ENCODE measurements at places on chromosomes 11 and 22. TPM values are rescaled to one million over a fixed set of nuclear protein-coding genes. Genes with fewer than 3 reads are reported as not detected.

PHETA2 gene
- total RNA-seq = 1.5 TPM

DNA sequence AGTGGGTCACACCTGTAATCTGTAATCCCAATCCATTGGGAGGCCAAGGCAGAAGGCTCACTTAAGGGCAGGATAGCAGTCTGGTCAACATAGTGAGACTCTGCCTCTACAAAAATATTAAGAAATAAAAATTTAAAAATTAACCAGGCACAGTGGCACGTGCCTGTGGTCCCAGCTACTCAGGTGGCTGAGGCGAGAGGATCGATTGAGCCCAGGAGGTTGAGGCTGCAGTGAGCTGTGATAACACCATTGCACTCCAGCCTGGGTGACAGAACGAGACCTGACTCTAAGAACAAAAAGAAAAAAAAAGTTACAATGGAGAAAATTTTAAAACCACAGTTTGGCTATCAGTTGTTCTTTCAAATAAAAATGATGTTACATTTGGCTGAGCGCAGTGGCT is 13.4 kb upstream of the SYNGR1 start:
- H3K27ac ChIP-seq = no peak overlapping the region
- H3K36me3 ChIP-seq = no peaks in the 10 kb centered on the region
- H3K4me3 ChIP-seq = no peak overlapping the region
- peaks cover 8% of the 10 kb centered on the region for H3K27me3 ChIP-seq
- no peaks in the 10 kb centered on the region for H3K4me1 ChIP-seq

DNA sequence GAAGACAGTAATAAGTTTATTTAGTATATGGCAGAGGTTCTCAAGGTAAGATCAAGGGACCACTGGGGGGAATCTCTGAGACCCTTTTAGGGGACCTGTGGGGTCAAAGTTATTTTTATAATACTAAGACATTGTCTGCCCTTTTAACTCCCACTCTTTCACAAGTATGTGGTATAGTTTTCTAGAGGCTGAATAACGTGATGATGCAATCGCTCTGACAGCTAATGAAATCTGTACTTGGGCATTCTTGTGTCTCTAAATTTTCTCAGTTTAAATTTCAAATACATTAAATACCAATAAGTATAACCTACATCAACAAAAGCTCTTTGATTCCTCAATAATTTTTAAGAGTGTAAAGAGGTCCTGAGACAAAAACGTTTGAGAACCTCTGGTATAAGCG is 147.9 kb downstream of the ATG16L2 start:
- H3K36me3 ChIP-seq = peaks cover 25% of the 10 kb centered on the region
- peak overlapping the region; percentile 70 for H3K27ac ChIP-seq
- H3K4me3 ChIP-seq = no peak overlapping the region

- H3K36me3 ChIP-seq = no peaks in the 10 kb centered on the region
- no peak overlapping the region for H3K4me3 ChIP-seq
- H3K4me1 ChIP-seq = no peaks in the 10 kb centered on the region
- H3K27me3 ChIP-seq = peaks cover 3% of the 10 kb centered on the region
These were observed 85.0 kb upstream of the PLET1 start for GRCh38 chr11:112345706-112346105.

OR2AT4 gene
- total RNA-seq = not detected

B4GAT1 gene
- total RNA-seq = 5.4 TPM

DNA sequence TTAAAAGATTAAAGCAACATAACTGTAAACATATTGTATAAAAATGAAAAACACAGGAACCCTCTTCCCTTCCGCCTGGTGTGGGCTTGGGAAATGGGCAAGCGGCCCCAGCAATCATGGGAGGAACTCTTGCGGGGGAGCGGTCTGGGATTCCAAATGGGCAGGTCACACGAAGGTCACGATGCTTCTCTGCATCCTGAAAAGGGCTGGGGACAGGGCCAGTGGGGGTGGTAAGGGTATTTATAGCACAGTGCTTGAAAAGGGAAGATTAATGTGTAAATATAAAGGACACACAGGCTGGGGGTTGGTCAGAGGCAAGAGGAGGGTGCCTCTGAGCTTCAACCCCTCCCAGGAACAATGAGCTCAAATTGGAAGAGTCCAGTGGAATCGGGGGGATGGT is 46.9 kb upstream of the OR4B1 start:
- H3K27ac ChIP-seq = no peak overlapping the region
- H3K4me1 ChIP-seq = peaks cover 6% of the 10 kb centered on the region
- H3K36me3 ChIP-seq = peaks cover 18% of the 10 kb centered on the region
- no peak for DNase-seq
- no peaks in the 10 kb centered on the region for H3K27me3 ChIP-seq
- H3K4me3 ChIP-seq = no peak overlapping the region

- no peak overlapping the region for H3K4me3 ChIP-seq
- H3K27me3 ChIP-seq = no peaks in the 10 kb centered on the region
- peaks cover 8% of the 10 kb centered on the region for H3K36me3 ChIP-seq
- no peak for DNase-seq
- peak overlapping the region; percentile 93 for H3K27ac ChIP-seq
- peaks cover 31% of the 10 kb centered on the region for H3K4me1 ChIP-seq
These were observed 6.5 kb downstream of the HMBS start for GRCh38 chr11:119091178-119091577.

- no peaks in the 10 kb centered on the region for H3K4me1 ChIP-seq
- peaks cover 4% of the 10 kb centered on the region for H3K27me3 ChIP-seq
- H3K27ac ChIP-seq = no peak overlapping the region
- H3K4me3 ChIP-seq = no peak overlapping the region
- DNase-seq = no peak
These were observed 64.2 kb downstream of the ADAMTS15 start for GRCh38 chr11:130512662-130513061.

ARSA gene
- total RNA-seq = 38.9 TPM

CNIH2 gene
- 1.2 TPM for total RNA-seq

SLC22A25 gene
- total RNA-seq = not detected

DNA sequence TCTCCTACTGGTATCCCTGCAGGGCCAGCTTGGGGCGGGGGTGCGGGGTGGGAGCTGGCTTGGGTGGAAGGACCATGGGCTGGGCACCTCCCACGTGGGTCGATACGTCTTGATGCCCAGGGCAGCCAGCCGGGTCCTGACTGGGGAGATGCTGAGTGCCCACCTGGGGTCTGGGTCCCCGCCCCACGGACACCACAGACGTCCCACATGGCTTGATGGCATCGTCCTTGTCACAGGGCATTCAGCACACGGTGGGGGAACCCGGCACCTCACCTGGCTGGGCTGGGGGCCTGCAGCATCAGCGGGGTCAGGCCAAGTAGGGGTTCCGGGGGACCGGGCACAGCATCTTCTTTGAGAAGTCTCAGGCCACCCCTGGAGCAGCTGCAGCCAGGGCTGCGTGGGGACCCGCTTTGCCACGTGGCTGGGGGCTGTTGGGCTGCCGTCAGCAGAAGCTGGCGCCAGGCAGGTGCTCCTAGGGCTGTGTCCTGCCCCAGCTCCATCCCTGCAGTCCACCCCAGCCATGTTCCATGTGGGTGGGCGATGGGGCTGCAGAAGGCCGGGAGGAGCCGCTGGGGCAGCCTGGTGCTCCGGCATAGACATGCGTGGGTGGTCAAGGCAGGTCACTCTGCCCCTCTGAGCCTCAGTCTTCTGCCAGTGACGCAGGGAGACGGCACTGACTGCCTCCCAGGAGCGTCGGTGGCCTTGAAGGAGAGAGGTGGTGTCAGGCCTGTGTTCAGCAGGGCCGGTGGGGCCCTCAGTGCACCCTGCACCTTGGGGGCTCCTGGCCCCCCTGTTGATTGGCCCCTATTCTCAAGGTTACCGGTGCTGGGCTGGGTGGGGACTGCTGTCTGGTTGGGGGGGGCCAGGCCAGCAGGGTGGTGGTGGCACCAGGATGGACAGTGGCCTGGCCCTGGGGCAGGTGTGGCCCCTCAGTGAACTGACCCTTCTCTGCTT is 8.4 kb downstream of the SELENOO start:
- no peak overlapping the region for H3K27ac ChIP-seq
- H3K27me3 ChIP-seq = no peaks in the 10 kb centered on the region
- no peak for DNase-seq
- H3K4me3 ChIP-seq = no peak overlapping the region
- H3K36me3 ChIP-seq = peaks cover 7% of the 10 kb centered on the region
- H3K4me1 ChIP-seq = peaks cover 25% of the 10 kb centered on the region

DNA sequence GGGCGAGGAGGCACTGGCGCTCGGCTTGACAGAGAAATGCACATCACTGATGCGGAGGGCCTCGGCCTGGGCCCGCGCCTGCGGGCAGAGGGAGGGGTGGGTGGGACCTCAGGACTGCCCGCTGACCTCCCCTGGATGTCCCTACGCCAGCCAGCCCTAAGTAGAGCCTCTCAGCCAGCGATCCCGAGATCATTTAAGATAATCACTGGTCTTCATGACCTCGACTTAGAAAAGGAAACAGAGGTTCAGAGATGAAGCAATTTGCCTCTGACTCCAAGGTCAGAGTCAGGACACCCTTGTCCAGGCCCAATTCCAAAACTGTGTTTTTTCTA is 4.9 kb downstream of the CBX6 start:
- no peaks in the 10 kb centered on the region for H3K36me3 ChIP-seq
- H3K27me3 ChIP-seq = no peaks in the 10 kb centered on the region
- H3K27ac ChIP-seq = no peak overlapping the region
- H3K4me1 ChIP-seq = peaks cover 31% of the 10 kb centered on the region
- no peak overlapping the region for H3K4me3 ChIP-seq

GRCh38 chr11:110509472-110509871 is 79.7 kb downstream of the FDX1 start:
- H3K27ac ChIP-seq = no peak overlapping the region
- H3K27me3 ChIP-seq = peaks cover 6% of the 10 kb centered on the region
- DNase-seq = no peak
- H3K4me1 ChIP-seq = no peaks in the 10 kb centered on the region

GRCh38 chr11:70854901-70855556 is 397.3 kb downstream of the SHANK2 start:
- H3K27ac ChIP-seq = no peak overlapping the region
- no peak for DNase-seq
- H3K27me3 ChIP-seq = peaks cover 29% of the 10 kb centered on the region
- H3K4me3 ChIP-seq = no peak overlapping the region
- no peaks in the 10 kb centered on the region for H3K36me3 ChIP-seq

DNA sequence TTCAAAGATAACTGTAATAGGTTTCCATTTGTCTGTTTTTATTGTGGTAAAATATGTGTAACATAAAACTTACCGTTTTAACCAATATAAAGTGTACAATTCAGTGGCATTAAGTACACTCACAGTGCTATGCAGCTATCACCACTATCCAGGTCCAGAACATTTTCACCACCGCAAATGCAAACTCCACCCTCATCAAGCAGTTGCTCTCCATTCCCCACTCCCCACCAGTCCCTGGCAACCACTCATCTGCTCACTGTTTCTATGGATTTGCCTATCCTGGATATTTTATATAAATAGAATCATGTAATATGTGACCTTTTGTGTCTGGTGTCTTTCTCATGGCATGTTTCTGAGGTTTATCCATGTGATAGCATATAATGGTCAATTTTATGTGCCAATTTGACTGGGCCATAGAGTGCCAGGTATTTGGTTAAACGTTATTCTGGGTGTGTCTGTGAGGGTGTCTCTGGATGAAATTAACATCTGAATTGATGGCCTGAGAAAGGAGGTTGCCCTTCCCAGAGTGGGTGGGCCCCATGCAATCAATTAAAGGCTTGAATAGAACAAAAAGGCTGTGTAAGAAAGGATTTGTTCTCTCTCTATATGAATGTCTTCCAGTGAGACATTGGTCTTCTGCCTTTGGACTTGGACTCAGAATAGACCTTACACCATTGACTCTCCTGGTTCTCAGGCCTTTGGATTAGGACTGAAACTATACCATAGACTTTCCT is 17.2 kb upstream of the SMCO4 start:
- no peaks in the 10 kb centered on the region for H3K4me1 ChIP-seq
- H3K36me3 ChIP-seq = no peaks in the 10 kb centered on the region
- H3K27ac ChIP-seq = no peak overlapping the region
- DNase-seq = no peak
- H3K4me3 ChIP-seq = no peak overlapping the region
- H3K27me3 ChIP-seq = peaks cover 26% of the 10 kb centered on the region

- H3K4me1 ChIP-seq = no peaks in the 10 kb centered on the region
- no peak overlapping the region for H3K4me3 ChIP-seq
- H3K27ac ChIP-seq = no peak overlapping the region
- H3K27me3 ChIP-seq = peaks cover 2% of the 10 kb centered on the region
These were observed 143.2 kb downstream of the CADM1 start for GRCh38 chr11:115361025-115361424.

GRCh38 chr22:21945453-21946261 is 7.0 kb downstream of the PPM1F start:
- H3K4me3 ChIP-seq = no peak overlapping the region
- no peak overlapping the region for H3K27ac ChIP-seq
- H3K36me3 ChIP-seq = no peaks in the 10 kb centered on the region
- DNase-seq = no peak
- no peaks in the 10 kb centered on the region for H3K27me3 ChIP-seq

FOLR1 gene
- not detected for total RNA-seq

DNA sequence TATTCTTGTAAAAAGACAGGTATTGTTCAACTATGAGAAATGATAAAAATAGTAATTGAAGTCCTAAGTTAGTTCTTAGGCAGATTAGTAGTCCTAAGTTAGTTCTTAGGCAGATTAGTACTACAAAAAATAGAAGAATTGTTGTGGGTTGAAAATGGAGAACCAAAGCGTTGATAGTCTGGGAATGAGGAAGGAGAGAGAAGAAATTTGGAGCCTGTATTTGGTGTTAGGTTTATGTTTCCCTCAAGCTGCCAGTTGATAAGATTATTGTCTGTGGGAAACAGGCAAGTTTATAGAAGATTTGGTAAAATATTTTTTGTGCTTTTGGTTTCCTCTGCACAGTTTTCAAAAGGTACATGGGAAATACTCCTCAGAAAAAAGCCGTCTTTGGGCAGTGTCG is 3.6 kb downstream of the BCO2 start:
- peak overlapping the region; percentile 49 for H3K4me3 ChIP-seq
- H3K36me3 ChIP-seq = no peaks in the 10 kb centered on the region
- no peak overlapping the region for H3K27ac ChIP-seq
- no peak for DNase-seq

MMP27 gene
- not detected for total RNA-seq

VEGFB gene
- 42.3 TPM for total RNA-seq

- H3K27ac ChIP-seq = no peak overlapping the region
- H3K4me1 ChIP-seq = no peaks in the 10 kb centered on the region
- no peaks in the 10 kb centered on the region for H3K27me3 ChIP-seq
- H3K36me3 ChIP-seq = no peaks in the 10 kb centered on the region
These were observed 326.0 kb downstream of the MN1 start for GRCh38 chr22:27475548-27475897.

GRCh38 chr11:85626496-85626895 is 648 bp downstream of the DLG2 start:
- peaks cover 15% of the 10 kb centered on the region for H3K27me3 ChIP-seq
- no peak for DNase-seq
- H3K36me3 ChIP-seq = no peaks in the 10 kb centered on the region
- H3K27ac ChIP-seq = peak overlapping the region; percentile 91
- H3K4me1 ChIP-seq = peaks cover 17% of the 10 kb centered on the region

PLAAT2 gene
- not detected for total RNA-seq

DNA sequence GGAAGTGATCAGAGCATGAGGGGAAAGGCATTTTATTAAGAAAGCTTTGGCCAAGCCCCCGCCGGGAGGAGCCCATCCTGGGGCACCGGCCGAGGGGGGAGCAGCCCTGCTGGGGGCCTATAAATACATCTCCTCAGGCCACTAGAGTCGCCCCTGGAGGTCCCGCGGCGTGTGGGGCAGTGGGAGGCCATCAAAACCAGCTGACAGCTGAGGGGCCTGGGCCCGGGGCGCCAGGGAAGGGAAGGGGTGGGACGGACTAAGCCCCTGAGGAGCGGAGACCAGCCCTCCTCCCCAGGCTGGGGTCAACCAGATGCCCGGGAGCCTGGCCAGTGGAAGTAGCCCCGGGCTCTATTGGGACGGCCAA is 13.1 kb downstream of the SCARF2 start:
- H3K27ac ChIP-seq = no peak overlapping the region
- H3K27me3 ChIP-seq = peaks cover 7% of the 10 kb centered on the region
- DNase-seq = no peak
- peaks cover 5% of the 10 kb centered on the region for H3K4me1 ChIP-seq
- H3K36me3 ChIP-seq = no peaks in the 10 kb centered on the region

GRCh38 chr22:43823353-43823908 is 11.3 kb upstream of the EFCAB6 start:
- peak; percentile 10 for DNase-seq
- H3K36me3 ChIP-seq = no peaks in the 10 kb centered on the region
- H3K27me3 ChIP-seq = peaks cover 22% of the 10 kb centered on the region
- no peak overlapping the region for H3K4me3 ChIP-seq

Measured in natural killer cell treated with Interleukin-12 subunit alpha and Interleukin-12 subunit beta and Interleukin-15 and Interleukin-18, amount 100 ng/mL, for 72 hours (primary cell).